Tibial nerve (tissue), 4 donors: ENCODE measurements at places on chromosomes 1 and 21.

DNA sequence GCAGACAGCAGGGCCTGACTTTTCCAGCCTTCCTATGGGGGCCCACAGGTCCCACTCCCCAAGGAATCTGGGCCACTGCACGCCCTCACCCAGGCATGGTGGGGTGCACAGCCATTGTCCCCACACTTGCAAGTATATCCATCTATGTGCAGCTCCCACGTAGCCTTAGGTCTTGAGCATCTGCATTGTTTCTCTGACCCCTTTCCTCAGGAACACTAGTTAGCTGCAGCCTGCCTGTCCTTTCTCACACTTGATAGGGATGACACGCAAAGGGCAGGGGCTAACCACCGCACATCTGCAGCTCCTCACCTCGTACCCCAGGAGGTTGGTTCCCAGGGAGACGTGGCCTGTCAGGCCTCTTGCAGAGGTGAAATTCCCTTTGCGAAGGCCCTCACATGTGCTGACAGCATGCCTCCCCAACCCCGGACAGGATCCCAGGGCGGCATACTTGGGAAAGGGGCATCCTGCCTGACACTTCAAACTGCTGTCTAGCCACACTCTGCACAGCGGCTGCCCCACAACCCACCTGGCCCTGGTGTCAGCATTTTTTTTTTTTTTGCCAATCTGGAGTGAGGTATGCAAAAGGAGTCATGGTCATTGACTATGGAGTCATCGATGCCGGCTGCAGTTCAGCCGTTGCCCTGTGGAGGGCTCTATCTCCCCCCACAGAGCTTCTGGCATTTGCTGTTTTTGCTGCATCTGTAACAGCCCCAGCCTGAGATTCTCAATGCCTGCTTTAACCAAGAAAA is 5.0 kb downstream of the JMJD4 start:
- peak; percentile 64 for DNase-seq

DNA sequence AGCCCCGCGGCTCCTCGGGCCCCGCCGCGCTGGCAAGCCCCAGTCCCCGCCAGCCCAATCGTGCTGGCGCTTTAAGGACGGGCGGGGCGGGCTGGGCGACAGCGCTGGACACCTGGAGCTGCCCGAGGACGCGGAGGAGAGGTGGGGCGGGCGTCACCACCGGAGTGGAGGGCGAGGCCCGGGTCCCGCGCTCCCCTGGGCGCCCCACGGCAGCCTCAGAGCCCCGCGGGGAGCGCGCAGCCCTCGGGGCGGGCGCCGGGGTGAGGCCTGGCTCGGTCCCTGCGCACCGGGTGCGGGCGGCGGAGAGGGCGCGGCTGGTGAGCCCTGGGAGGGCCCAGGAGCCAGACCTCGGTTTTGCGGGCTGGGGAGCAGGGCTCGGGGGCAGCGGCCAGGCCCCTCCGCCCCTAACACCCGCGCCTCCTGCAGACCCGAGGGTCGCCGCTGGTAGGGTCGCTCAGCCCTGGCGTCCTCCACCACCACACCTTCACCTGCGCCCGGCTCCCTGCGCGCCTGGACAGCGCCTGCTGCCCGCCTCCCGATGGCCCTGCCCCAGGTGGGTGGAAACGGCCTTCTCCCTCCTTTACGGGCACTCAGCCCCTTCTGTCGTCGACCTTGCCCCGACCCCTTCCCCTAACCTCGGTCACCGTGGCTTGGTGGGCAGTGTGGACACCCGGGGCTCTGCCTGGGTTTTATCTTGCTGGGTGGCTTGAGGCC is at the start of gene TMEM61:
Gene TMEM61 (plus strand): TSS at position 101 of the 714 bp plus-strand sequence. CDS start 438 bp downstream, at position 539.
- DNase-seq: no peak

- no peak for DNase-seq
These were observed 226.0 kb downstream of the RPS6KC1 start for GRCh38 chr1:213277036-213277435.

DNA sequence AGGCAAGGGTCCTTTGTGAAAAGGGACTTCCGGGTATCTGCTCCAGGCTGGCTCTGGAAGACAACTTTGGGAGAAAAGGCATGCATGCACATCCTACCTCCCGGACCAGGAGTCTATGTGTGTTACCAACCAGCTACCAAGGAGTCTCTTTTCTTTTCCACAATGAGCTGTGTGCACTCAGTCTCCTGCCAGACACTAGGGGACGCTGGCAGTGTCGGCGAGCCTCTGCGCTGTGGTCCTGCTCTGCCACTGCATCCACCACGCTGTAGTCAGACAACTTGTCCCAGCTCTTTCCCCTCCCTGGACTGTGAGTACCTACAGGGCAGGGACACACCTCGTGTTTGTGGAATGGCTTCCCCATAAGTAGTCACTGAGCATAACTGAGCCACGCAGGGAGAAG is 5.1 kb upstream of the SSR2 start:
- DNase-seq: no peak

- no peak for DNase-seq
These were observed 34.3 kb downstream of the AMY1C start for GRCh38 chr1:103783944-103784377.

- no peak for DNase-seq
These were observed 35.6 kb upstream of the LAPTM5 start for GRCh38 chr1:30793209-30793608.

- no peak for DNase-seq
These were observed 165.7 kb upstream of the SGIP1 start for GRCh38 chr1:66368261-66368660.

DNA sequence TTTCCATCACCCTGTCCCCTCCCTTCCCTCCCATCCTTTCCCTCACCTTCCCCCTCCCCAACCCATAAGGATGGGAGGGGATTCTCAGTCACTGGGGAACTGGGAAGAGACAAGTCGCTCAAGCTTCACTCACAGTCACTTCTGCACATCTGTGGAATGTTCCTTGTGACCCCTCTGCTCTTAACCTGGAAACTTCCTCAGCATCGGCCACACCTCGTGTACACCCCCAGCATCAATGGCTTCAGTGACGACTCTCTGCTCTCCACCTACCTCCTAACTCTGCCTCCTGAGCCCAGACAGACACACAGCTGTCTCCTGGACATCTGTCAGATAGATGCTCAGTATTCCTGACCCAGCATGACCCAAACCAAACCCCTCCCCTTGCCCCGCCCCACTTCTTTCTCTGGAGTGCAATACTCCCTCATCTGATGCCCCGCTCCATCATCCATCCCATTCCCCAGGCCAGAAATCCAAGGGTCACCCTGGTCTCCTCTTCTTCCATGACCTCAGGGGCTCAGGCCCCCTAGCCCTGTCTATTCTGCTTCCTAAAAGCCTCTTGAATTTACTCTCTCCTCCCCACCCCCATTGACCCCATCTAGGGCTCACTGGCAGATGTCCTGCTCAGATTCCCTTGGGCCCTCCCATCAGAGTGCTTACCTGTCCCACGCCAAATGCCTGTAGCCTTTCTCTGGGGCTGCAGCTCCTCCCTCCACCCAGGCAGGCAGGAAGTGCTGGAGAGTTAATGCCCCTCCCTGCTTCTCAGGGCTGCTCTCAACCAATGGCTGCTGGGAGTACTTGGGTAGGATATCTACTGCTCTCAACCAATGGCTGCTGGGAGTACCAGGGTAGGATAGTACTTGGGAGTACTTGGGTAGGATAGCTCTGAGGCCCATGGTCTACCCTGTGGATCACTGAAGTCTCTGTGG is 83.1 kb upstream of the CSF3R start:
- no peak for DNase-seq

GRCh38 chr1:115927971-115928370 is 48.3 kb upstream of the SLC22A15 start:
- no peak for DNase-seq

GRCh38 chr21:27769763-27770162 is 802.9 kb upstream of the ADAMTS5 start:
- DNase-seq: no peak

GRCh38 chr1:175146529-175147213 is 45.9 kb downstream of the KIAA0040 start:
- peak; percentile 70 for DNase-seq

DNA sequence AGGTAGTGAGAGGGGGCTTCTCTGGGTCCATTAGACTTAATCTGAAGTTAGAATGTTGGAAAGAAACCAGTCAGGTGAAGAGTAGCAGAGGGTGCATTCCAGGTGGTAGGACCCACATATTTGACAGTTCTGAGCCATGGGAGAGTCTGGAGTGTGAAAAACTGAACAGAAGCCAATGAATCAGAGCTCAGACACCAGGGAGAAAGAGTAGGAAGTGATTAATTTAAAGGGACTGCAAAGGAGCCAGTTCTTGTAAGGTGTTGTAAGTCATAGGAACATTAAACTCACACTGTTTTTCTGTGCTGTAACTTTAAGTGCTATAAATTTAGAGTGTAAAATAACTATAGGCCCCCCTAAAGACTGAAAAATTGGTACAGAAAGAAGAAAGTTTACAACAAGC is 5.9 kb upstream of the DHX9 start:
- no peak for DNase-seq

- DNase-seq: no peak
These were observed 5.6 kb upstream of the DSCAM start for GRCh38 chr21:40852563-40852962.

DNA sequence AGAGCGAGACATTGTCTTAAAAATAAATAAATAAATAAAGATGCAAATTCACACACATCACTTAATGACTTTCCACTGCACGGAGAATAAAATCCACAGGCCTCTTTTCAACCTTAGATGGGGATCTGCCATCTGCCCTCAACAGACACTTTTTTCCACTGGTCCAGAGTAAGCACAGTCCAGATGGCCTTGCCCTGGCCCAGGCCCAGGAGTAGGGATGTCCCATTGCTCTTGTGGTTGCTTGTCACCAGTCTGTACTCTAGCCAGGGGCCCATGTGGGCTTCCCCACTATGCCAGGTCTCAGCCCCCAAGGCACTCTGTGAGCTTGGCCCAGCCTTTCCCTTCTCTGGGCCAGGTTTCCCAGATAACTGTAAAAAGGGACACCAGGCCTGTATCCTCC is 17.4 kb downstream of the PLOD1 start:
- DNase-seq: no peak

DNA sequence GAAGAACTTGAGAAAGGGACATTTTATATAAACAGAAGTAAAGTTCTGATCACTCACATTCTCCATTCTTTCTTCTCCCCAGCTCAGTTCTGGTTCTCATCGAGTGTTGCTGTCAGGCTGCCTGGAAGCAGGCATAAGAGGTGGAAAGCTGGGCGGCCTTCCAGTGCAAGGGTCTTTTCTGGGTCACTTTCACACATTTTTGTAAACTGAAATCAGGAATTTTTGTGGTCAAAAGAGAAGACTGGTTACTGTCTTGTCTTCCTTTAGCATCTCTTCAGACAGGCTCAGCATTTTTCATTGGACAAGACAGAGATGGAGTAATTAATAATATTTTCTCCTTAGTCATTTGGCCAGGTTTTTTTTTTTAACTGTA is 93.7 kb downstream of the CTH start:
- DNase-seq: no peak

GRCh38 chr1:10179406-10180091 is 30.8 kb upstream of the KIF1B start:
- no peak for DNase-seq

GRCh38 chr1:37073854-37074379 is 39.6 kb upstream of the GRIK3 start:
- DNase-seq: no peak

DNA sequence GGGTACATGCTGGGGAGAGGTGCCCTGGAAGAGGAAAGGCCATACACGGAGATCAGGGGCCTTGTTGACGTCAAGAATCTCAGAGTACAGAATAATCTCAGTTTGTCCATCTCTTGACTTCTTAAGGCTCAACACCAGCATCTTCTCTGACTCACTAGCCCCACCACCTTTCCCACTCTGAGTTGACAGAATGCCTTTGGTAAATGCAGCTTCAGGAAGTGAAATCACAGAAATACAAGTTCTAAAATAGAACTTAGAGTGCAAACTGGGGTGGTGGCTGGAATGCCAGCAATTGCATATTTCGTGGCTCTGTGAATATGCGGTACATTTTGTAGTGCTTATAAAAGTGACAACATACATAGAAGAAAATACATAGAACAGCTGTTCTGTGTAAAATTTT is 1.6 kb downstream of the COG2 start:
- DNase-seq: no peak

DNA sequence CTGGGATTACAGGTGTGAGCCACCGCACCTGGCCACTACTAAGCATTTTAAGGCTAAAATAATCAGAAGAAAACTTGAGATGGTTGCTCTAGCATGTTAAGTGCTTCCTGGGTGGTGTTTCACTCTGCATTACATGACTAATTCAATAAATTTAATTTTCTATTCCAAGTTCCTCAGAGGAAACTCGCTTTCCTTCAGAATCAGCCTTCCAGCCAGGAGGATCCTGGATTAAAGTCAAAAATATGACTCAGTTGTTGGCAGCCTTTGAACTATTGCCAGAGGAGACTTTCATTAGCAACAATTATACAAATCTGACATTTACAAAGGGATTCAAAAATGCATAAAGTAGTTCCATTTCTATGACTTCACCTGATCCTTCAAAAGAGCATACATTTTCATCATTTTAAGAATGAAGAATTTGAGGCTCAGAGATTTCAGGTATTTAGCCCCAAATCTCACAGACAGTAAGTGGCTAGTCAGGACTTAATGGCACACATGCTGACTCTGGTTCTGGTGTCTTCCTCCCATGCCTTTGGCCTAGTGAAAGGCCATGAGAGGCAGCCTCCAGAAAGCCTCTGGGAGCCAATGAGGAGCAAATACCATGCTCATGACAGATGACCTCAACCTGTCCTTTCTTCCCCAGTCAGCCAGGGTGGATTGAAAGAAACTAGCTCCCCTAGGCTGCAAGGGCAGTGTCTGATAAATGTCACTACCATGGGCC is 115.7 kb downstream of the MAP3K21 start:
- no peak for DNase-seq

- peak; percentile 72 for DNase-seq
These were observed 1.2 kb downstream of the PIGP start for GRCh38 chr21:37071561-37072273.

GRCh38 chr1:30384286-30385245 is 338.8 kb downstream of the MATN1 start:
- DNase-seq: no peak

DNA sequence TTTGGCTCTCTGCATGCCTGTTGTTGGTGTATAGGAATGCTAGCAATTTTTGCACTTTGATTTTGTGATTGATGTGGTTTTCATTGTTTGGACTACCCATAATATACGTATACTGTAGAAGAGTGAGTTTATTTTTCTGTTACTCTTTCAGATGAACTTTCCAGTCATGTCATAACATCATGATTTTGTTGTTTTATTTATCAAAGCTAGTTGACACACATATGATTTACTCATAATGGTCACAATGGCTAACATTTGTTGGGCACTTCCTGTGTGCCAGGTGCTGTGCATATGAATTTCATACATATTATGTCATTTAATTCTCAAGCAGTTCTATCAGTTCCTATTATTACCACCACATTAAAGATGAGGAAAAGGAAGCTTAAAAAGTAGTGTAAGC is 98.1 kb upstream of the GUCA2B start:
- no peak for DNase-seq
